ENCODE measurements at places on chromosomes 6 and 20. TPM values are rescaled to one million over a fixed set of nuclear protein-coding genes. Genes with fewer than 3 reads are reported as not detected.
A peak's percentile ranks its signal among the peaks of the same experiment; 100 is the strongest.

Gene OR2H1
- total RNA-seq: not detected

Gene SNPH
- 1.9 TPM for total RNA-seq

- no peak overlapping the region for H3K27ac ChIP-seq
- no peaks in the 10 kb centered on the region for H3K36me3 ChIP-seq
- no peak for DNase-seq
- H3K4me3 ChIP-seq: no peak overlapping the region
Observed at GRCh38 chr20:59634435-59635005, 30.2 kb downstream of the PHACTR3 start.

GRCh38 chr20:2902291-2902690, 29.0 kb downstream of the PTPRA start:
- H3K27ac ChIP-seq: no peak overlapping the region
- peaks cover 31% of the 10 kb centered on the region for H3K4me1 ChIP-seq

DNA sequence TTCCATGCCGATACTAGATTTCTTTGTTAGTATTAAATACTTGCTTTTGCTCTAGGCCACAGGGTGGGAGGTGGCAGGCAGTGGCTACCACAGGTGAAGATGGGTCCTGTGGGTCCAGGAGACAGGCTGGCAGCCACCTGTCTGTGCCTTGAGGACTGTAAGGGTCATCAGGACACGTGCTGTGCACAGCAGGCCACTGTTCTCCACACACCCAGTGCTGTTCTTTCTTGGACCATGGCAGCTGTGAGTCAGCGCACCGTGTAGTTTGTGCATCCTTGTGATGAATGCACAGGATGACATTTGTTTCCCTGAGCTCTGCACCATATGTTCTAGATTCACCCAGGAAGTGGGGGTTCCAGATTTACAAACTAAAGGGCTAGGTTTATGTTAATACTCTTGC, 317.0 kb downstream of the ZFAND3 start:
- H3K36me3 ChIP-seq: no peaks in the 10 kb centered on the region
- H3K27me3 ChIP-seq: no peaks in the 10 kb centered on the region
- H3K4me1 ChIP-seq: peaks cover 55% of the 10 kb centered on the region
- no peak for DNase-seq
- no peak overlapping the region for H3K27ac ChIP-seq

Gene GJA10
- not detected for total RNA-seq

DNA sequence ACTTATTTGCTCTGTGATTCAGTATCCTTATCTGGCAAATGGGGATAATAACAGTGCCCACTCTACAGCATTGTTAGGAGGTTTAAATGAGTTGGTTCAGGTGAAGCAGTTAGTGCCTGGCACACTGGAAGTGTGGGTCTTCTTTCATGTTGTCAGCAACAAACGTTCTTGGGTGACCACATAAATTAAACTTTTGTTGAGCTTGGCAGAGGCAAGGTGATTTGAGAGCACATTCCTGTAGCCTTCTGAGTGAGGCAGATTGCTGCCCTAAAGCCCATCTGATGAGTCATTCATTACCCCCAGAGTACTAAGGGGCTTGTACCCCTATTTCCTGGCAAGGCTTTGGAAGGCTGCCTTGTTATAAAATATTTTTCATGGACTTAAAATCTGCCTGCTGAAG, 25.8 kb downstream of the SEC23B start:
- no peak overlapping the region for H3K27ac ChIP-seq
- no peaks in the 10 kb centered on the region for H3K4me1 ChIP-seq
- peaks cover 28% of the 10 kb centered on the region for H3K36me3 ChIP-seq
- no peak for DNase-seq
- no peaks in the 10 kb centered on the region for H3K27me3 ChIP-seq
- no peak overlapping the region for H3K4me3 ChIP-seq

DNA sequence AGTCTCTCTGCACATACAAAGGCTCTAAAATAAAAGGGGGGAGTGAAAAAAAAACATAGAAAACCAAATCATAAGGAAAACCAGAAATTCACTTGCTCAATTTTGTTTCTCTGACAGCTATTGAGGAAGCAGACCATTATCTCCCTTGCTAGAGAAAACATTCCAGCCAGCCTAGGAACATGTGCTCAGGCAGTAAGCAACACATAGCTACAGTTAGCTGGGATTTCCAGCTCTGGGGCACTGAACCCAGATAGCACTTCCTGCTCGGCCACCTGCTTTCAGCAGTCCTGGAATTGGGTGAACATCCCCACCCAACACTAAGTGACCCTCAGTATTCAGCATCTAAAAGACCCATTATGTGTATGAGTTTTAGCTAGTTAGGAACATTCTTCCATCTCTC, 61.3 kb downstream of the TNFRSF21 start:
- H3K27me3 ChIP-seq: peaks cover 8% of the 10 kb centered on the region
- no peak overlapping the region for H3K4me3 ChIP-seq
- no peak overlapping the region for H3K27ac ChIP-seq
- DNase-seq: no peak
- H3K4me1 ChIP-seq: no peaks in the 10 kb centered on the region

Gene HLA-DRB1
- total RNA-seq: 69.9 TPM

DNA sequence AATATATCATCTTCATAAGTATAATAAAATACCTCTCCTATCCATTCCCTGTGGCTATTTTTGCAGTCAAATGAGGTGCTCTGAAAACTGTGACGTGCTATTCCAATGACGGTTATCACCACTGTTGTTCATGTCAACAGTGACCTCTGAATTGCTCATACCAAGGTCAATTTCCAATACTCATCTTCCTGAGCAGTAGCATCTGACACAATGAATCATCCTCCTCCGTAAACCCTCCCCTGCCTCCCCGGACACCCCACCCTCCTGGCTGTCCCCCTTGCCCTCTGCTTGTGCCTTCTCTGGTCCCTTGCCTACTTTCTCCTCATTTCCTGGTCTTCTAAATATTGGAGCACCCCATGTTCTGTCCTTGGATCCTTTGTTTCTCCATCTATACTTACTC, 77.7 kb upstream of the SLC22A23 start:
- H3K36me3 ChIP-seq: no peaks in the 10 kb centered on the region
- no peak overlapping the region for H3K4me3 ChIP-seq
- peaks cover 30% of the 10 kb centered on the region for H3K27me3 ChIP-seq
- no peak overlapping the region for H3K27ac ChIP-seq

GRCh38 chr6:169862892-169863525, 111.6 kb downstream of the ERMARD start:
- peaks cover 13% of the 10 kb centered on the region for H3K27me3 ChIP-seq
- peaks cover 11% of the 10 kb centered on the region for H3K4me1 ChIP-seq
- no peak for DNase-seq
- H3K4me3 ChIP-seq: no peak overlapping the region
- no peak overlapping the region for H3K27ac ChIP-seq

- DNase-seq: no peak
- H3K4me3 ChIP-seq: no peak overlapping the region
- H3K27me3 ChIP-seq: peaks cover 2% of the 10 kb centered on the region
- H3K36me3 ChIP-seq: no peaks in the 10 kb centered on the region
Observed at GRCh38 chr20:40892642-40893041, 136.0 kb upstream of the TOP1 start.

DNA sequence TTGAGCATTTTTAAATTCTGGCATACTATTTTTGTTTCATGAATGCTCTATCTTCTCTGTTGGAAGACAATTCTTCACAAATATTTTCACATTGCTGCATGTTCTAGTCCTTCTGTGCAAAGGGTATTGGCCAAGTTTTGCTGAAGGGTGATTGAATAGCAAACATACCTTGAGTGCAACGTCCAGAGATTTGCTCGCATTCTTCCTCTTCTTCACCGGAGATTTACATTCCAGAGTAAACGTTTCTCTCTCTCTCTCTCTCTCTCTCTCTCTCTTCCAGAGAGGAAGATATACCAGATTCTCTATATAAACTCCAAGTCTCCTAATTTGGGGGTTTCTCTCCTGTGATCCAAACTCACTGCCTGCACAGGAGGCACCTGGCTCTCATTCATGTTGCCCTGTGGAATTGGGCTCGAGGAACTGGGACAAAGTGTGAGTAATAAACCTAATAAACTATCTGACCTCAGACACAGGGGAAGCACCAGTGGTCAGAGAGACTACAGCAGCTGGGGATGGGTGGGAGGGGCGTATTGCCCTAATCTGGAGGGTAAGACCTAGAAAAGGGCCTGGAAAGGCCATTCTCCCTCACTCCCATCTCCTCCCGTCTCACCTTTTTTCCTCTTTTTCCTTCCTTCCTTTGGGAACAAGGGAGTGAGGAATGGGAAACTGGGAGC, 1.1 kb upstream of the TREML1 start:
- H3K4me3 ChIP-seq: no peak overlapping the region
- no peaks in the 10 kb centered on the region for H3K36me3 ChIP-seq
- peaks cover 6% of the 10 kb centered on the region for H3K27me3 ChIP-seq

Gene HEY2
- not detected for total RNA-seq

DNA sequence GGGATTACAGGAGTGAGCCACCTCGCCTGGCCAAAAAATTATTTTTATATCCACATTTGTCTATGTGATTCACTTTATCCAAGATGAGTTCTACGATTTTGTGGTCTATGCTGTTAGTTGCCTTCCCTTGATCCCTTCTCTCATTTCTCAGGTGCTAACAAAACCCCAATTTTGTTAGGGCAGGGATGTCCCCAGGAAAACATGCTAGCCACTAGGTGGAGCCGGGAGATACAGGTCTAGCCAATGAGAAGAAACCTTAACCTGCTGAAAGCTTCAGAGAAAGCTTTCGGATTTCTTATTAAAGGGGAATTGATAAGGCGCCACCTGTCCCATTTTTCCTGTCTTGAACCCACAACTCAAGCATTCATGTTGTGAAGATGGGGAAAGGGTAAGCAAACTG, 167.4 kb upstream of the OLIG3 start:
- peaks cover 1% of the 10 kb centered on the region for H3K4me1 ChIP-seq
- peaks cover 12% of the 10 kb centered on the region for H3K27me3 ChIP-seq
- peaks cover 4% of the 10 kb centered on the region for H3K36me3 ChIP-seq
- no peak overlapping the region for H3K4me3 ChIP-seq
- no peak overlapping the region for H3K27ac ChIP-seq

Gene RIOK1
- 39.1 TPM for total RNA-seq

Gene HLA-DOA
- total RNA-seq: 0.86 TPM

Gene LCA5
- 0.08 TPM for total RNA-seq

Gene KCNK5
- total RNA-seq: 2.1 TPM

DNA sequence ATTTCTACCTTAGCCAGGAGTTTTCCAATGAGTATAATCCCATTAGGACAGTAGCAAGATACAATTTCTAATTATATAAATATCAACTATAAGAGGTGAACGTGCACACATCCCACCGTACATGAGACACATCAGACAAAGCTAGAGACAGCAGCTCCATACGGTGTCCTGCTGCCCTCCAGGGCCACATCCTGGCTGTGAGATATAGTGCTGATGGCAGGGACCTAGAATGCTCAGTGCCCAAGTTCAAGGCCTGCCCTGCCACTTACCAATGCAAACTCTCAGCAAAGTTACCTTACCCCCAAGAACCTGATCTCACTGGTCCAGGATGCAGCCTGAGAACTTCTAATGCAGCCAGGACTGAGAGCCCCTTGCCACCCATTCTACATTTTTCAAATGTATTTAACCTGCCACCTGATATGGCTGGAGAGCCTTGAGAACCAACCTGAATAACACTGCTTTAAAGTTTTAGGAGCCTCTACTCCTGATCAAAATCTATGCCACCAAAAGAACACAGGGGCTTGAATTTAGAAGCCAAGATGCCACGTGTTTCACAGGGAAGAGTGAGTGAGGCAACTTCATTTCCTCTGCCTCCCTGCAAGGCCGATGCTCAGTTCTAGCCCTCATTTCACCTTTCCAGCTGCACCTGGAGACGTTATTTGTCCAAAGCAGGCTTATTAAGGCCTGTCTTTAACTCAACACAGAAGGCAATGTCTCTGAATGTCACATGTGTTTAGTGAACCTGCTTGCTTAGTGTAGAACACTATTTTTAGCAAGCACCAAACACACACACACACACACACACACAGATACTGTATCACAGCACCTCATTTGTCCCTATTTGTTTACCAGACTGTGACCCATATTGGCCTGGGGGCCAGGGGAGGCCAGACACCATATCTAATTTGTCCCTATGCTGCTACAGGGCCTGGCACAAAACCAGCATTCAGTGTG, 6.1 kb downstream of the NFATC2 start:
- peaks cover 82% of the 10 kb centered on the region for H3K4me1 ChIP-seq
- H3K4me3 ChIP-seq: peak overlapping the region; percentile 79
- H3K27me3 ChIP-seq: no peaks in the 10 kb centered on the region
- peak overlapping the region; percentile 92 for H3K27ac ChIP-seq
- peaks cover 10% of the 10 kb centered on the region for H3K36me3 ChIP-seq

- H3K4me1 ChIP-seq: peaks cover 13% of the 10 kb centered on the region
- H3K4me3 ChIP-seq: no peak overlapping the region
- peaks cover 17% of the 10 kb centered on the region for H3K36me3 ChIP-seq
- H3K27me3 ChIP-seq: peaks cover 61% of the 10 kb centered on the region
Observed at GRCh38 chr6:32462609-32463008, 22.9 kb downstream of the HLA-DRA start.

DNA sequence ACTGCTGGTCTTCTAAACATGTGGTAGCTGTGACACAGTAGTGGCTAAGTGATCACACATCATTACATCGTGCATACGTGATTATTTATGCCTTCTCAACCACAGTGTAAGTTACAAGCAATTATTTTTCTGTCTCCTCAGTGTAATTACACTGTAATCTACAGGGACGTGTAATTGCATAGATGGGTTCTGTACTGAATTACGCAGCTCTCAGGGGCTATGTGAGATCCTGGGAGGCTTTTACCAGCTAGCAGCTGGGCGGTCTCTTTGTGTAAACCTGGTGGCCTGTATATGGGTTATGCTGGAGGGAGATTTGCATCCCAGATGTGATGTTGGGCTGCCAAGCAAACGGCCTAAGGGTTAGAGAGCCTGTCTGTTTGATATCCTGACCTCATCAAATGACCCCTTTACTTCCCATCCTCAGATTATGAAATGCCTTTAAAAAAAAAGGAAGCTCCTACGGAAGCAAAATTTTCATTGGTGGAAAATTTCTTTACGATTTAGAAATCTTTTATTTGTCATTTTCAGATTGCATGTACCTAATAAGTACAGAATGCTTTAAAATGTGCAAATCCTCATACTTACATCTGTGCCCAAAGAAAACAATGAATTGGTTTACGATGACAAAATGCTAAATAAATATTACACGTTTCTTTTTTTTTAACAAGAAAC, 402.8 kb upstream of the JAG1 start:
- H3K36me3 ChIP-seq: no peaks in the 10 kb centered on the region
- H3K27ac ChIP-seq: no peak overlapping the region
- H3K4me1 ChIP-seq: no peaks in the 10 kb centered on the region
- H3K27me3 ChIP-seq: no peaks in the 10 kb centered on the region
- no peak overlapping the region for H3K4me3 ChIP-seq
- no peak for DNase-seq

GRCh38 chr20:52624281-52624680, 347.9 kb upstream of the TSHZ2 start:
- peaks cover 13% of the 10 kb centered on the region for H3K27me3 ChIP-seq
- H3K4me1 ChIP-seq: no peaks in the 10 kb centered on the region
- DNase-seq: no peak
- no peak overlapping the region for H3K27ac ChIP-seq

- DNase-seq: no peak
- H3K27ac ChIP-seq: no peak overlapping the region
- no peak overlapping the region for H3K4me3 ChIP-seq
Observed at GRCh38 chr6:56347526-56347925, 100.1 kb upstream of the COL21A1 start.
